ENCODE measurements at places on chromosomes 3 and 15.

DNA sequence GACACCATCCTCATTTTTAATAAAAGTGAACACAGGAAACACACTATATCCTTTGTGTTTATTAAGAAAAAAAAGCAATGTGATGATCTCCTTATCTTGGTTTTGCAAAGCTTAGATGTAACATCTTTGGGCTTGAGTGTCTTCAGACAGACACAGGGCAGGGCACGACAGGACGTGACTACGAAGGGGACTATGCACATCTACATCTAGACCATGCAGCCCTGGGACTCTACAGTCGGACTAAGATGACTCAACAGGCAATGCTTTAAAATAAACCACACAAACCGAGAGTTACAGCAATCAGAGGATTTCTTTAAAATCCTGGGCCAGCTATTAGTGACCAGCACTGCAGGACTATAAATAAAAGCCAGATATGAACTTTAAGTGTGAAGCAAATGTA is 22.8 kb upstream of the TM2D3 start:
- no peak for DNase-seq

GRCh38 chr3:157115069-157116006 is 44.6 kb downstream of the CCNL1 start:
- no peak for DNase-seq

DNA sequence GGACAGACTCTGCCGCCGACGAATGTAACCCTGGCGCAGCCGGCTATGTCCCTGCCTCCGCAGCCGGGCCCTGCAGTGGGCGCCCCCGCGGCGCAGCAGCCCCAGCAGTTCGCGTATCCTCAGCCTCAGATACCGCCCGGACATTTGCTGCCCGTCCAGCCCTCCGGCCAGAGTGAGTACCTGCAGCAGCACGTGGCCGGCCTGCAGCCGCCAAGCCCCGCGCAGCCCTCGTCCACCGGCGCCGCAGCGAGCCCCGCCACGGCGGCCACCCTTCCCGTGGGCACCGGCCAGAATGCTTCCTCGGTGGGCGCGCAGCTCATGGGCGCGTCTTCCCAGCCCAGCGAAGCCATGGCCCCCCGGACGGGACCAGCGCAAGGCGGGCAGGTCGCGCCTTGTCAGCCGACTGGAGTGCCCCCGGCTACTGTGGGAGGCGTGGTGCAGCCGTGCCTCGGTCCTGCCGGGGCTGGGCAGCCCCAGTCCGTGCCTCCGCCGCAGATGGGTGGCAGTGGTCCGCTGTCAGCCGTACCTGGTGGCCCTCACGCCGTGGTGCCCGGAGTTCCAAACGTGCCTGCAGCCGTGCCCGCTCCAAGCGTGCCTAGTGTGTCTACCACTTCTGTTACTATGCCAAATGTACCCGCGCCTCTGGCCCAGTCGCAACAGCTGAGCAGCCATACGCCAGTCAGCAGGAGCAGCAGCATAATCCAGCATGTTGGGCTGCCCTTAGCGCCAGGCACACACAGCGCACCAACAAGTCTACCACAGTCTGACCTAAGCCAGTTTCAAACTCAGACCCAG is 2.4 kb downstream of the TSC22D2 start:
- no peak for DNase-seq

DNA sequence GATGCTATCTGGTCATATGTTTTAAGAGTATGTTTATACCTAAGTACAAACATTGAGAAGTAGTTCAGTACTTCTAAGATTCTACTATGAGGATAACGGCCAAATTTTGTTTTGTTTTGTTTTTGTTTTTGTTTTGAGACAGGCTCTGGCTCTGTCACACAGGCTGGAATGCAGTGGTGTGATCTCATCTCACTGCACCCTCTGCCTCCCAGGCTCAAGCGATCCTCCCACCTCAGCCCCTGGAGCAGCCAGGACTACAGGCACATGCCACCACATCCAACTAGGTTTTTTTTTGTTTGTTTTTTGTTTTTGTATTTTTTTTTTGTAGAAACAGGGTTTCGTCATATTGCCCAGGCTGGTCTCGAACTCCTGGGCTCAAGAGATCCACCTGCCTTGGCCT is 47.5 kb upstream of the RPS17 start:
- DNase-seq: no peak

DNA sequence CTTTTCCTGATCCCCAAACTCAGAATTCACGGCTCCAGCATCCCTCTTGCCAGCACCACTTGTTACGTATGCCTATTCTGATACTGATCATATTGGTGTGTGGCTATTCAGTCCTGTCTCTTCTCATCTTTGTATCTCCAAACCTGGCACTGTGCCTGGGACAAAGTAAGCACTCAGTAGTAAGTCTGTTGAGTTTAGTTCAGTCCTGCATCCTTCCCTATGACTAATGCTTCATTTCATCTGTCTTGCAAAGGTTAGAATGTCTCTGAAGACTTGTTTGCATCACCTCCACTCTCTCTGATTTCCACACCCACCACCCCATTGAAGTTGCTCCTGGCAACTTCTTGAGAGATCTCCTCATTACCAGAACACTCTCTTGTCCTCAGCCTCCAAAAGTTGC is 80.3 kb downstream of the HMG20A start:
- DNase-seq: no peak

DNA sequence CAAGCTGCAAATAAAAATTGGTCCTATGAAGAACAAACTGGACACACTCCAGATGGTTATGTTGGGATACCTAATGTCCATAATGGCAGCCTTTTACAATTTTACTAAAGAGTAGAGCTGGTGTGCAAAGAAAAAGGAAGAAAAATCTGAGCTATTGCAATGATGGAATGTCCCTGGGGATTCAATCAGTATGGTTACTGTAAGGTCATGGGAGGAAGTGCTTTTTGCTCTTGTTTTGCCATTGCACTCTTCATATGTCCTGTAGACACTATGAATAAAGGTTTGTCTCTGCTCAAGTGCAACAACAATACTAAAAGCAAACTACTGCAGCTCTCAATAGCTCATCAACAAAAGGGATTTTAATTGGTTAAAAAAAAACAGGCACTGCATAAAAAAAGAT is 5.4 kb downstream of the PFN2 start:
- DNase-seq: no peak

- no peak for DNase-seq
These were observed 101.9 kb upstream of the ICE2 start for GRCh38 chr15:60580650-60581376.

GRCh38 chr3:15271785-15272381 is 60.5 kb downstream of the SH3BP5 start:
- peak; percentile 75 for DNase-seq

- DNase-seq: no peak
These were observed 101.1 kb upstream of the CCNL1 start for GRCh38 chr3:157261000-157261399.

GRCh38 chr3:172177046-172177445 is 137.7 kb downstream of the FNDC3B start:
- DNase-seq: no peak

DNA sequence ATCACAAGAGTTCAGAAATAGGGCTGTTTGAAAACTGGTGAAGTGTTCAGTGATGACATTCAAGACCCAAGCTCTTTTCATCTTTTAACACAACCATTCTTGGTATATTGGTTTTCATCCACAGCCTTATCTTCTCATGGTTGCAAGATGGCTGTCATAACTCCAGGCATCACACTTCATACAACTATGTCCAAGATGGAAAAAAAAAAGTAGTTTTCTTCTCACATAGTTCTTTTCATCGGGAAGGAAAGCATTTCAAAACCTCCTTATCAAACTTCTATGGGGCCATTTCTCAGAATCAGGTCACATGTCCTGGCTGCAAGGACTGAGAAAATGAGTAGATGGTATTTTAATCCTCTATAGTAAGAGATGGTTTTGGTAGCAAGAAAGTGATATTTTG is 21.1 kb upstream of the MFSD1 start:
- DNase-seq: no peak

DNA sequence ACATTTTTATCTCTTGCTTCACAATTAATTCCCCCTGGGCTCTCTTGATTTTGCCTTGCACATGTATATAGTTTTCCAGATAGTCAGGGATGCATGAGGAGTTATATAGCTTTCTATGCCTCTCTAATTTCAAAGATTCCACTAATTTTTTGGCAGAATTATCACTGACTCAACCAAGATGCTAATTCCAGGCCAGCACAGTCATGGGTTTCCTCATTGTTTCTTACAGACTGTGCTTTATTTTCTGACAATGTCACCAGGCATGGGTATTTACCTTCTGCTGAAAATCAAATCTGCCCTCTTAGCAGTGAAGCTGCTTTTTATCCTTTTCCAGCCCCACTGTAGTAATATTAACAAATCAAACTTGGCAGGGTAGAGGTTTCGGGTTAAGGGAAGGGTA is 1520.6 kb upstream of the CADM2 start:
- DNase-seq: no peak

DNA sequence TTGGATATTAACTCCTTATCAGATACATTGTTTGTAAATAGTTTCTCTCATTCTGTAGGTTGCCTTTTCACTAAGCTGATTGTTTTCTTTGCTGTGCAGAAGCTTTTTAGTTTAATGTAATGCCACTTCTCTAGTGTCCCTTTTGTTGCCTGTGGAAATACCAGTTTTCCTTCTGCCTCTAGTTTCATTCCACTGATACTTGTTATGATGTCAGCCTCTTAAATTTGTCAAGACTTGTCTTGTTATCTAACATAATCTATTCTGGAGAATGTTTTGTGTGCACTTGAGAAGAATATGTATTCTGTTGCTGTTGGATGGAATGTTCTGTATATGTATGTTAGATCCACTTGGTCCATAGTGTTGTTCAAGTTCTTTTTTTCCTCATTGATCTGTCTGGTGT is 18.0 kb upstream of the CEP152 start:
- DNase-seq: no peak

GRCh38 chr3:62361824-62362223 is 11.5 kb downstream of the FEZF2 start:
- no peak for DNase-seq

DNA sequence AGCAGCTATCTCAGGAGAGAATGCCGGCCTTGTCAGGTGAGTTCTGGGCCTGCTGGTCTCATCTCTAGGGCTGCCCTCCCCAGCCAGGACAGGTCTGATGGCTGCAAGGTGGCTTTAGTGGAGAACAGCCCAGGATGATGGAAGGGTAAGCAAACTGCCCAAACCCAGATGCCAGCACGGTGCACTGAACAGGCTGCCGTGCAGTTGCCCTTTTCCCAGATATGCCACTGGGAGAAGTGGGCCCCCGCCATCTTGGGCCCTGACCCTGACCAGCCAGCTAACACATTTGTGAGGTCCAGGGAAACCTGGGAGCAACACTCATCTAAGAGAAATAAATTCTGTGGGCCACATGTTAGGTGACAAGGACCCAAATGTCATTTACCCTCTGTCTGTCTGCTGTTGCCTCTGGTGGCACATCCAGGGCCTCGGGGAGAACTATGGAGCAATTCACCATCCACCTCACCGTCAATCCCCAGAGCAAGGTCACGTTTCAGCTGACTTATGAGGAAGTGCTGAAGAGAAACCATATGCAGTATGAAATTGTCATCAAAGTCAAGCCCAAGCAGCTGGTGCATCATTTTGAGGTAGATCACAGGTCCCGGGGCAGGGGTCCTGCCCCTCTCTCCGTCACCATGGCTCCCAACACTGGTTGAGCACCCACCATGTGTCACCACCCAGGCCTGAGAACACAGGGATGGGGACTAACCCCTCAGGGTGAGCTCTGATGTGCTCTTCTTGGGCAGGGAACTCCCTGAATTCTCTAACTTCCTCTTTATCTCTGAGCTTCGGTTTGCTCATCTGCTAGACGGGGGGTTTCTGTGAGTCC is 1.8 kb downstream of the ITIH1 start:
- DNase-seq: no peak

- DNase-seq: no peak
These were observed 148.9 kb upstream of the GBE1 start for GRCh38 chr3:81910244-81910852.

GRCh38 chr3:65748326-65748725 is 290.4 kb downstream of the MAGI1 start:
- DNase-seq: no peak

DNA sequence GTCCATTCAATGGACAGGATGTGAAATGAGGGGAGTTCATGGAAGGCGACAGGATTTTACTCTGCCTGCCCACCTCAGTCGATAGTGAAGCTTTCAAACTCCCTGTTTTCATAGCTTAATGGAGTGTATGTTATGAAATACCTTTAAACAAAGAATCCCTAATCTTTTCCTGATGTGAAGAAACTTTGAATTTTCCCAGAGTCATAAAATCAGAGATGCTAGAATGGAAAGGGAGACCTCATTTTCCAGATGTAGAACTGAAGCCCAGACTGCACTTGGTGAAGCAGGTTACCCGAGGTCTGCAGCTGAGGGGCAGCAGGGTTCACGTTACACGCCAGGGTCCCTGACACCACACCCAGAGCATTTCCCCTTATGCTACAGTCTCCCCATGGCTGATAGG is 34.7 kb upstream of the LACTB start:
- no peak for DNase-seq

DNA sequence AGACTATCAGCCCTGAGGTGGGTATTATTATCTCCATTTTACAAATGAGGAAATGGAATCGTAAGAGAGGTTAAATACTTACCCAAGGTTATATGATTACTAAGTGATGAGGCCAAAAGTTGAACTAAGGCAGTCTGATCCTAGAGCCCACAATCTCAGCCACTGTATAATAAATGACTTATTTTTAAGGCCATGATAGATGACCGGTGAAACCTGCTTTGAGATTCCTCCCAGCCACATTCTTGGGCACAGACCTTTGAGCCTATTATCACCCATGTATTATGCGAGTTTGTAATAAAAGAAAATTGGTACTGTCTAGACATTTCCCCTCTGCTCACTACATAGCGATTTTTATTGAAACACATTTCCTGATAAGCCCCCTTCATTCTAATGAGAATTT is 37.4 kb downstream of the POLQ start:
- no peak for DNase-seq

DNA sequence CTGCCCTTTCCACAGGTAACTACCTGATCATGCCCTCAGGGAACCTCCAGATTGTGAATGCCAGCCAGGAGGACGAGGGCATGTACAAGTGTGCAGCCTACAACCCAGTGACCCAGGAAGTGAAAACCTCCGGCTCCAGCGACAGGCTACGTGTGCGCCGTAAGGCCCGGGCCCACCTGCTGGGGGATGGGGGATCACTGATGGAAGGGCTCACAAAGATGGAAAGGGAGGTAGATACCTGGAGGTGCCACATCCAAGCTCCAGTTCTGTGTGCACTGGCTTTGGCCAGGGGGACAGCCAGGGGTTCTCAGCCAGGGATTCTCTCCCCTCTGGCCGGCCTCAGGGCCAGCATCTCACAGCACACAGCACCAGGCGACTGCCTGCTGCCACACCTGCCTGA is 59.4 kb downstream of the BOC start:
- no peak for DNase-seq

DNA sequence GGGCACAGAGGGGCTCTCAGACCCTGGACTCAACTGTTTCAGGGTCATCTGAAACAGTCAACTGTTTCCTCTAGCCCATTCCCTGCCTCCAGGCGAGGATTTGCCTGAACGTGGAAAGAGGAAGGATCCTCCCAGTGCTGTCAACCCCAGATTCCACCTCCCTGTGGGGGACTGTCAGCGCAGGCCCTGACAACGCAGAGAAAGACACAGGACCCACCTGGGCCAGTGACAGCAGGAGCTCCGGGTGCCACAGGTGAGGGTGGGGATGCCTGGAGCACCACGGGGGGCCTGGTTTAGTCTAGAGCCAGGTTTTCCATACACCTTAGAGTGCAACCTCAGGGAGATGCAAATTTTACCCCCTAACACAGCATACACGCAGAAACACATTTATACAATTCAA is 19.5 kb upstream of the LAMP3 start:
- DNase-seq: no peak
